Dorsolateral prefrontal cortex (tissue), 122 donors: ENCODE measurements at places on chromosomes 7 and 10.

DNA sequence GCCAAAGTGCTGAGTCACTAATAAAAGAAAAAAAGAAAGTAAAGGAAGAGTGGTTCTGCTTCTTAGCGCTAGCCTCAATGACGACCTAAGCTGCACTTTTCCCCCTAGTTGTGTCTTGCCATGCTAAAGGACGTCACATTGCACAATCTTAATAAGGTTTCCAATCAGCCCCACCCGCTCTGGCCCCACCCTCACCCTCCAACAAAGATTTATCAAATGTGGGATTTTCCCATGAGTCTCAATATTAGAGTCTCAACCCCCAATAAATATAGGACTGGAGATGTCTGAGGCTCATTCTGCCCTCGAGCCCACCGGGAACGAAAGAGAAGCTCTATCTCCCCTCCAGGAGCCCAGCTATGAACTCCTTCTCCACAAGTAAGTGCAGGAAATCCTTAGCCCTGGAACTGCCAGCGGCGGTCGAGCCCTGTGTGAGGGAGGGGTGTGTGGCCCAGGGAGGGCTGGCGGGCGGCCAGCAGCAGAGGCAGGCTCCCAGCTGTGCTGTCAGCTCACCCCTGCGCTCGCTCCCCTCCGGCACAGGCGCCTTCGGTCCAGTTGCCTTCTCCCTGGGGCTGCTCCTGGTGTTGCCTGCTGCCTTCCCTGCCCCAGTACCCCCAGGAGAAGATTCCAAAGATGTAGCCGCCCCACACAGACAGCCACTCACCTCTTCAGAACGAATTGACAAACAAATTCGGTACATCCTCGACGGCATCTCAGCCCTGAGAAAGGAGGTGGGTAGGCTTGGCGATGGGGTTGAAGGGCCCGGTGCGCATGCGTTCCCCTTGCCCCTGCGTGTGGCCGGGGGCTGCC is at the start of gene IL6:
Gene IL6 (plus strand): TSS at position 294 of the 807 bp plus-strand sequence. CDS start 63 bp downstream, at position 357.
- DNase-seq, result no peak

DNA sequence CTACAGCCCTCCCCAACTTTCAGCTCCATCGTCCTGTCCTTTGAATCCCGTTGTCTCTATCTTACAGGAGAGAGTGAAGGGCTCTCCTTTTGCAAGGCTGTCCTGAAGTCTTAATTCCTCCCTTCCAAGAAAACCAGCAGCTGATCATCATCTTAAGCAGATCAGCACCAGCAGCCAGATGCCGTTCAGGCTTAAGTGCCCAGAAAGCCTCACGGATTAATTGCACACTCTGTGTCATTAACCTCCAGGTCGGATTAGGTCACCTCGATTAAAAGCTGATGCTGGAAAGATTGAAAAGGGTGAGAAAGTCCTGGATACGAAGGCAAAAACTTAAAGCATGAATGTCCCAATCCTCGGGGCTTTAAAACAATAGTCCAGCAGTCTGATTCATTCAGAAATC is 24.8 kb upstream of the ADARB2 start:
- DNase-seq, result no peak

DNA sequence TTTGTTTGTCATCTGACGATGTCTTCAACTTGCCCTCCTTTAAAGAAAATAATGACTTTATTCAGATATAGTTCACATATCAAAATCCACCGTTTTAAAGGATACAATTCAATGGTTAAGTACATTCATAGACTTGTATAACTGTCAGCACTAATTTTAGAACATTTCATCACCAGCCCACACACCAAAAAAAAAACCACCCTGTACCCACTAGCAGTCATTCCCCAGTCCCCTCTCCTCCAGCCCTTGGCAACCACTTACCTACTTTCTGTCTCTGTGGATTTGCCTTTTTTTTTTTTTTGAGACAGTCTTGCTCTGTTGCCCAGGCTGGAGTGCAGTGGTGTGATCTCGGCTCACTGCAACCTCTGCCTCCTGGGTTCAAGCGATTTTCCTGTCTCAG is 5.3 kb upstream of the HILPDA start:
- DNase-seq, result no peak

GRCh38 chr7:123628829-123629228 is 26.8 kb upstream of the LMOD2 start:
- no peak for DNase-seq

- no peak for DNase-seq
These were observed 37.2 kb downstream of the PIK3AP1 start for GRCh38 chr10:96683065-96683464.

DNA sequence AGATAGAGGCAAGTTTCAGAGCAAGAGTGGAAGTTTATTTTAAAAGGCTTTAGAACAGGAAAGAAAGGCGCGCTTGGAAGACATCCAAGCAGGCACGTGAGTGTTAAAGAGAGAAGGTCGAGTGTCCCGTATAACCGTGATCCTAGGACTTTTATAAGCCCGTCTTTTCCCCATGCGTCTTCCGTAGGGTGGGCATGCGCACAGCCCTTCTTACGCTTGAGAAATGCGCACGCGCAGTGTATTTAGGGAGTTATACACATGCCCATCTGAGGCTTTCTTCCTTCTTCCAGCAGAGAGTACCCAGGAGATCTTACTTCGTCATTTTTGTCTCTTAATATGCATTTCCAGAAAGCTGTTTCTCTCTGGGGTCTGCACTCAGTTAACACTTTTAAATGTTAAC is 52.4 kb downstream of the CALD1 start:
- no peak for DNase-seq

DNA sequence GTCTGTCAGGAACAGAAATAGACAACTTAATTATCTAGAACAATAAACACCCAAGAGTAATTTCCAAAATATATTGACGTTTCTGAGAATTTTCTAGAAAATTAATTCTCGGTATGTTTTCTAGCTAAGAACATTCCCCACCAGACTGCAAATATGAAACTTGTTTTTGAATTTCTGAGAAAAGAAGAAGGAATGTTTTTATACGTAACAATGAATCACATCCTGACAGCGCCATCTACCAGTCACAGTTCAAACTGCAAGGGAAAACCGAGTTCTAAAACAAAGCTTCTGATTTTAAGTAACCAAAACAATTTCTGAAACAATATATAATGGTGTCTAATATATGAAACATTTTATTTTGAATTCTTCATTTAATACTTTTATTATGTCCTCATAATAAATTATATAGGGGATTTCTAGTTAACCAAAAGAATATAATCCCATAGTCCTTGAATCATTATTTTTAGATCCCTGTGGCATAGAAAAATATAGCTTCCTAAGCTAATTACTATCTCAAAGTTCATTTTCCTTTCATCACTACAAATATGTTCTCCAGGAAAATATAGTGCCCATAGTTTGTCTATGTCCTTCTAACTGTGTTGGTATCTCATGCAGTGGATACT is 34.5 kb upstream of the MEOX2 start:
- DNase-seq, result no peak

DNA sequence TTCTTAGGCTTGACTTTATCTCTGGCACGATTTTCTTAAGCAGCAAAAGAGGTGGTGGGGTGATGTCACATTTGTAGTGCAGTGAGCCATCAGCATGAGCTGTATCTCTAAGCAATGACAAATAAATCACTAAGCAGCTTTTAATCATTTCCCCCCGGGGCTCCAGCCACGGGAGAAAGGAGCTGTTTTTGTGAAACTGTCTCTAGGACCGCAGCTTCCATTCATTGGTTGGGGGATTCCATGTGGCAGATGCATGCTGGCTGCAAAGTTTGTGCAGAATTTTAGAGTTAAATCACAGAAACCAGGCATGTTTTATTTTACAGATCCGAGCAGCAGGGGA is 464 bp downstream of the KIAA1217 start:
- no peak for DNase-seq

GRCh38 chr10:3712707-3713106 is 72.3 kb downstream of the KLF6 start:
- no peak for DNase-seq

GRCh38 chr7:25752154-25752553 is 399.8 kb upstream of the NFE2L3 start:
- DNase-seq, result no peak

GRCh38 chr10:50410066-50410811 is 158.9 kb upstream of the ASAH2 start:
- DNase-seq, result no peak

DNA sequence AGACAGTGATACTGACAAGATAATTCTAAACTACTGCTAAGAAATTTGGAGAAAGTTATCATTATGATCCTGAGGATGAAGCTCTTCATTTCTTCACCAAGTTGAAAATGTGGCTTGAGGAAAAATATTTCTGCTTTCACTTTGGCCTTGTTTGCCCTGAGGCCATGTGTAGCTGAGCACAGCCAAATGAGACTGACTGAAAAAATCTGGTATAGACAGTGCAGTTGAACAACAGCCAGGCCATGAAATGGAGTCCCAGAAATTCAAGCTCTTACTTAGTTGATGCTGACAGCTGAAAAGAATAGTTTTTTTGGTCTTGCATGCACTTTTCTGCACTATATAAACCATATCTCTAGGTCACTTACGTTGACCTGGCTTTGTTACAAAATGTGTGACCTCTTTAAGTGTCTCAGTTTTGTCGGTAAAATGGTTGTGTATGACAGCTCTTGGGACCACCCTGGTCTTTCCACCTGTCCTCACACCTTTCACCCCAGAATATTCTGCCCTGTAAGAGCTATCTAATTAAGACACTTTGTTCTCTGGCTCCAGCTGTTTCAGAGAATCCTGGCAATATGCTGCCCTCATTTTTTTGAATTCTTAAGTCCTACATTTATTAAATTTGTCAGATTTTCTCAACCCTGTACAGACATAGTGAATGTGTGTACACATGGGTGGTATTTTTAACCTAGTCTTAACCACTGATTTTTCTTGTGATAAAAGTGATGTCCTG is 91.3 kb downstream of the CD36 start:
- DNase-seq, result no peak

- no peak for DNase-seq
These were observed 552.4 kb upstream of the PCDH15 start for GRCh38 chr10:55353414-55353813.

DNA sequence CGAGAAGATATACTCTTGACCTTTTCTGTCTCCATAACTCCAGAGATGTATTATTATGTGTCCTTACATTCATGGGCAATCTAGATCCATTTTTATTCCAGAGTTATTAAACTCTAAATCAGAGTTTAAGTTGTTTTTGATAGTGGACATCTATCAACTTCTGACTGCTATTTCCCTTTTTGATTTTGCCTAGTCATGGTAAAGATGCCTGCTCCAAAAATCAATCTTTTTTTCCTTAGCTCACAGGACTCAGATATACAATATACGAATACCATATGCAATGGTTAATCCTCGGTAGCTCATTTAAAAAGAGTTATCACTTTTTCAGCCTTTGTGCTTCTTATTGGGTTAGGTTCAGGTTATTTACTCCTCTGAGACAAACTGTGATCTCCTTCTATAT is 15.8 kb upstream of the ZEB1 start:
- no peak for DNase-seq

DNA sequence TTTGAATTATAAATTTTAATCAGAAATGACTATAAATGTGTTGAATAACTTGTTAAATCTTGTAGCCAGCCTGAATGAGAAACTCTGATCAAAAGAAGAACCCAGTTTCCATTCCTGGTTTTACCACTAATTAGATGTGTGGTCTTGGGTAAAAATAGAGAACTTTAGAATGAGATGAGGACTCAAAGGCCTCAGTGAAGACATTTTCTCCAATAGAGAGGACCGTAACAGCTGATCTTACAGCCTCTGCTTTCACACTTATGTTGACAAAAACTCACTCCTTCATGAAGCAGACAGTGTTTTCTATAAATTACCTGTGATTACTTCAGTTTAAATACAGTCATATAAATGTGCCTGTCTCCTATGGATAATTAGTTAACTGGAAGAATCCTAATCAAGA is 200.1 kb upstream of the MEOX2 start:
- no peak for DNase-seq

DNA sequence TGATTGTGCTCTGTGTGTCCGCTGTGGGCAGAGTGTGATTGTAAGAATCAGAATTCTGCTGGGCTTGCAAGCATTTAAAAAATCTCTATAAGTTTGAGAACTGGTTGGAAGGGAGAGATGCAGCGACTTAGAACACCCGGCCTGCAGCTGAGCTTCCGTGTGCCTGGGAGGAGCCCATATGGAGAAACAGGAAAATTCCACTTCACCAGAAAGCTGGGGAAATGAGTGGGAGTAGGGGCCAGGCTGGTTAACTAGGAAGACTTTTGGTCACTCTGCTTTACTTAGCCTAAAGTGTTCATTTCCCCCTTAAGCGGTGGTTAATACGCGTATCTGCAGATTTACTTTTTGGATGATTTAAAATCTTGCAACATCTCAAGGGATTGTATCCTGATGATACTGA is 72.2 kb downstream of the TCF7L2 start:
- no peak for DNase-seq

DNA sequence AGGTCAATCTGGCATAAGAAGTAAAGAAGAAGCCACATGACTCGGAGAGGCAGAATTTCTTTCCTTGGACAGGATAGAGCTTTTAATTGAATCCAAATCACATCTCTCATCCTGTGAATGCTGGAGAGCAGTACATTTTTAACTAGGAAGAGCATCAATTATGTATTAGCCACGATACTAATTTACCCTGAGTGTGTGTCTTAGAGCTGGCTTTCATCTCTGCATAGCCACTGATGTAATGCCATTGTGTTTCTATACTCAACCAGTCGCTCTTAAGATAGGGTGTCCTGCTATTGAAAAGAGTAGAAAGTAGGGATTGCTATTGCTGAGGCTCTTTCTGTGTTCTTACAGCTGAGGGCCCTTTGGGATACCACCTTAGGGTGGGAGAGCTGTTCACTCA is 280.3 kb downstream of the AUTS2 start:
- no peak for DNase-seq

- no peak for DNase-seq
These were observed 532.3 kb upstream of the GALNT17 start for GRCh38 chr7:70599446-70600190.

DNA sequence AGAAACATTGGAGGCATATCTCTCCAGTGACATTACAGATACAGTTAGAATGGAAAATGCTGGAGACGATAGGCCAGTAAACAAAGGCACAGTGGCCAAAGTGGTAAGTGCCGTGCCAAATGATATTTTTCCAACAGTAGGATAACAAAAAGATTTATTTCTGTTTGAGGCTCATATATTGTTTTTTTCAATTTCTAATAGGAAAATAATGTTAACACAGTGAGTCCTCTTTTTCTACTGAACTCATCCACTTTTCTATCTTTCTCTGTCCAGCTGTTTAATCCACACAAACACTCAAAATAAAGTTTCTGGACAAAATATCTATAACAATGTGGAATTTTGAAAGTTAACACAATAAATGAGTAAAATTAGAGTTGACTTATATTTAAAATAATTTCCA is 201.3 kb downstream of the SEMA3E start:
- no peak for DNase-seq

GRCh38 chr10:71141528-71141927 is 70.8 kb upstream of the UNC5B start:
- no peak for DNase-seq

GRCh38 chr7:108073305-108074070 is 56.7 kb downstream of the LAMB4 start:
- no peak for DNase-seq
